COLO829 (cell line): ENCODE measurements at places on chromosomes 1 and 21.

GRCh38 chr1:224427346-224427745 lies 7.3 kb downstream of the WDR26 start:
- peak; percentile 78 for DNase-seq

GRCh38 chr1:201834621-201835020 lies 5.7 kb downstream of the IPO9 start:
- DNase-seq: no peak

- DNase-seq: no peak
Observed at GRCh38 chr1:39105841-39106765, 80.0 kb downstream of the NDUFS5 start.

DNA sequence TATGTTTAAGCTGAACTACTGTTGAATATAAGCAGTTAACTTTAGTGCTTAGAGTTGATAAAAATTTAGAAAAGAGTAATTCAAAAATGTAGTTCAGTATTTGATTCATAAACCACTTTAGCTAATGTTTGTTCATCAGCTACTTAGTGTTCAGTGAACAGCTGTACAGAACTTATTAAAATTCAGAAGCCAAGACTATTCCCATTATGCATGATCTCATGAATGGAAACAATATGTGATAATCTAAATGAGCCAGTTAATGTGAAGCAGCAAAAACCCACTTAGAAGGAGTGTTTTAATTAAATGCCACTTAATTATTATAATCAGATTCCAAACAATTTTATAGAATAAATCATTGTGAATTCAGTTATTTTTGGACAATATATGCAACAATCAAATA lies 92.9 kb upstream of the NEGR1 start:
- no peak for DNase-seq

DNA sequence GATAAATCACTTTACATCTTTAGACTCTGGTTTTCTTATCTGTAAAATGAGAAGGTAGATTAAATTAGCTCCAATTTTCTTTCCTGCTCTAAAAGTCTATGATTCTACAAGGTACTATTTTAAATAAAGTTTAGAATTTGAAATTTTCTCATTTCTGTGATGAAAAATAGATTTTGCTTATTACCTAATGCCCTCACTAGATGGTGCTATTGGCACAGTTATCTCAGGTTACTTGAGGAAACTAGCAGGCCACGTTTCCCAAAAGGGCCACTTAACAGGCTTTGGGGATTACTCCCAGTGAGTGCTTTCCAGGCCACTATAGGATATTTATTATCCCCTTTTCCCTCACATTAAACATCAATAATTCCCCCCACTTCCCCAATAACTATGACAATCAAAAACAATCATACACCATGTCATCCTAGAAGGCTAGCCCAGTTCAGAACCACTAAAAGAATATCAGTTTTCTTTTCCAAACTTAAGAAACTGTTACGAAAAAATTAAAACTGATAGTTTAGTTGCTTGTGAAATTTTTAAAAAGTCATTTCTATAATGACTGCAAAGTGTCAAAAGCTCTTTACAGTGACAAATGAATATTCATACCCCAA lies 30.6 kb downstream of the OMA1 start:
- peak; percentile 52 for DNase-seq

GRCh38 chr21:38395581-38395980 lies 102.7 kb downstream of the ERG start:
- DNase-seq: no peak

GRCh38 chr1:41236781-41237180 lies 5.3 kb downstream of the SCMH1 start:
- DNase-seq: no peak

DNA sequence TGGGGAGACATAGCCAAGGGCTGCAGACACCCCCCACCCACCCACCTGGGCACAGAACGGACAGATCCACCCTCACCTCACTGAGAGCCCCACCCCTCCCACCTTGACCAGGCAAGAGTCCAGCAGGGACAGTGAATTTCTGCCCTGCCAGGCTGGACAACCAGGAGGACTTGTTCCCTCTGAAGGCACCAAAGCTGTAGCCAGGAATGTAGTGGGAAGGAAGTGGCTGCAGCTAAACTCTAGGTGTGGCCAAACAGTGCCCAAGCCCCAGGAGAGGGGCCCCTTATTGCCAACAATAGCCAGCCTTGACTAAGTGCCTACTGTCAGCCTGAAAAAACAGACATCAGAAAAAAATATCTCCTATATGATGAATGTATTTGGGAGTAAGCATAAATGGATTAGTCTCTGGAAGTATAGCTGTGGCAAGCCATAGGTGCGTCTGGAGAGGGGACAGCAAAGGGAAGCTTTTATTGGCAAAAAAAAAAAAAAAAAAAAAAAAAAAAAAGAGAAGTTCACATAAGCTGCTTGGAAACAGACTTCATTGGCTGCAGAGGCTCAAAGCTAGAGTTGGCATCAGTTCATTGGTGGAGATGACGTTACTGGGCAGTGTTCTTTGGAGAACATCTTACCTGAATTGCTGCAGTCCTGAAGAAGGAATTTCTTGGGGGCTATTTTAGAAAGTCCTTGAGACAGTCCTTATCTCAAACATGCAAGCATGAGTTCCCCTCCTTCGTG lies 64.1 kb upstream of the TMEM51 start:
- DNase-seq: no peak

DNA sequence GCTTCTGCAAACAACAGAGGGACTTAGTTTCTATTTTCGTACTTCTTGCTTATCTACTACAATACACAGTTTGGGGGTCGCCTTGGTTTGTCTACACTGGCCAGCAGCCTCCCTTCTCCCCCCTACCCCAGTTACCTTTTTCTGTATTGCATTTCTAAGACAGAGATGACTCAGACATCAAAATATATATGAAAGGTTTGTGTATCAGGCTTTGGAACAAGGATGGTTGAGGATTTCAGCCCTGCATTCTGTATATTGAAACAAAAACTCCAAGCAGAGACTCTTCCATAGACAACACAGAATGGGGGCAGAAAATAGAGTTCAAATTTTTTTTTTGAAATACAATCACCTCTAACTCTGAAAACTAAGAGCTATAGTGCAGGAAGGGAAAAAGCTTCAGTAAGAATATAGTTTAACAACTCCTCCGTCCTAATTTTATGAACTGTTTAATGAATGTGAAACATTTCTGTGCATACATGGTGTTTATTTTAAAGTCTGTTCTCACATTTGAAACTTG lies 1.9 kb downstream of the SAMD13 start:
- peak; percentile 17 for DNase-seq

- DNase-seq: no peak
Observed at GRCh38 chr1:213738658-213739057, 249.1 kb upstream of the PROX1 start.
